ENCODE measurements at places on chromosomes 4 and X.

DNA sequence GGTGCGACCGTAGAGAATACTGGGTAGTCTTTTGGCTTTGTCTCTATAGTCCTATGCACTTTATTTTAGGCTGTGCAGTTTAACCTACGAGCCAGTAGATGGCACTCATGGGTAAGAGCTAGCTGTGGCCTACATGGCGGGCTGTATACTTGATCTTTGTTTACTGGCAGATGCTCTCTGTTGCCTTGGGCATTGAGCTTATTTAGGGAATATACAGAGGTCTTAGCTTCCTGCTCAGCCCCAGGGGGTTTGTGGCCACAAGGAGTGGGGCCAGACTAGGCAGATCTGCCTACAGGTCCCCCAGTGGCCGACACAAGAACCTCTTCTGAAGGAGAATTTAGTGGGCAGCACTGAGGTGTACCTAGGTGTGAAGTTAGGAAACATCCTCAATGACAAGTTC, 227.6 kb upstream of the HDX start:
- peak; percentile 11 for DNase-seq

DNA sequence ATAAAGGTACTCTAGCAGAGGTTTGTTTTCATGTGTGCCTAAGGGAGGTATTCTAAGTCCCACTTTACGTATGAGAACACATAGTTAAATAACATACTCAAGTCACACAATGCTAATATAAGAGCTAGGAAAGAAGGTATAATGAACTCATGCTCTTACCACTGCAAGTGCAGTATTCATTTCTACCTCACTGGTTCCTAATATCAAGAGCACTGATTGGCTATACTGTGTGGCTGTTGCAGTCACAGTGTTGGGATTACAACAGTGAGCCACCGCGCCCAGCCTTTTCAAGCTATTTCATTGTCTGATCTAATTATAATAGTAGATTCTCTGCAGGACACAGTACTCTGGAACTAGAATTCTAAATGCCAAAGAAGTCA, 84.0 kb downstream of the PDS5A start:
- DNase-seq: no peak

GRCh38 chrX:69218407-69218997, 53.2 kb upstream of the PJA1 start:
- DNase-seq: no peak

GRCh38 chrX:119537487-119537886, 27.7 kb downstream of the STEEP1 start:
- no peak for DNase-seq

GRCh38 chrX:130801901-130802300, 101.1 kb downstream of the ENOX2 start:
- no peak for DNase-seq

GRCh38 chrX:35726176-35726575, 72.0 kb upstream of the MAGEB16 start:
- DNase-seq: no peak

DNA sequence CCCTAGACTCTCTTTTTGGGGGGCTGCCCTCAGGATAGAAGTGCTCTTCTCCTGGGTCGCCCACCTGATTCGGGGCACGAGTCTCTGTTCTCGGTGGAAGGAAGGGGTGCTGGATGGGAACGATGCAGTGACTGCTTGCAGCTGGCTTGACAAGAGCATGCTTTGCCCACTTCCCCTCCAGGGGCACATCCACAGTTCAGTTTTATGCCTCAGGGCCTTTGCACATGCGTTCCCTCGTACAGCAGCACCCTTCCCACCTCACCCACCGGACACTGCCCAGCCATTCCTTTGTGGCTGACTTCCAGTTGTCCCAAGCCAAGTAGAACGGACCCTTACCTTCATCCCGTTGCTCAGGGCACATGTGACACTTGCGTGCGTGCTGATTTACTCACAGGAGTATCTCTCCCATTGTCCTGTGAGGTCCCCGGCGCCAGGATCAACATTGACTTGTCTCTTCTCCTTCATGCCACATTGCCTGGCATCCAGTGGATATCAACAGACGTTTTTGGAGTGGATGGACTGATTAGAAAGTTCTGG, 60.0 kb downstream of the C4orf50 start:
- no peak for DNase-seq

- no peak for DNase-seq
Measured at GRCh38 chrX:19772822-19773628, 114.4 kb downstream of the SH3KBP1 start.

GRCh38 chr4:188053302-188053701, 56.1 kb downstream of the TRIML2 start:
- no peak for DNase-seq

- DNase-seq: no peak
Measured at GRCh38 chr4:157048248-157048647, 27.7 kb upstream of the GLRB start.

DNA sequence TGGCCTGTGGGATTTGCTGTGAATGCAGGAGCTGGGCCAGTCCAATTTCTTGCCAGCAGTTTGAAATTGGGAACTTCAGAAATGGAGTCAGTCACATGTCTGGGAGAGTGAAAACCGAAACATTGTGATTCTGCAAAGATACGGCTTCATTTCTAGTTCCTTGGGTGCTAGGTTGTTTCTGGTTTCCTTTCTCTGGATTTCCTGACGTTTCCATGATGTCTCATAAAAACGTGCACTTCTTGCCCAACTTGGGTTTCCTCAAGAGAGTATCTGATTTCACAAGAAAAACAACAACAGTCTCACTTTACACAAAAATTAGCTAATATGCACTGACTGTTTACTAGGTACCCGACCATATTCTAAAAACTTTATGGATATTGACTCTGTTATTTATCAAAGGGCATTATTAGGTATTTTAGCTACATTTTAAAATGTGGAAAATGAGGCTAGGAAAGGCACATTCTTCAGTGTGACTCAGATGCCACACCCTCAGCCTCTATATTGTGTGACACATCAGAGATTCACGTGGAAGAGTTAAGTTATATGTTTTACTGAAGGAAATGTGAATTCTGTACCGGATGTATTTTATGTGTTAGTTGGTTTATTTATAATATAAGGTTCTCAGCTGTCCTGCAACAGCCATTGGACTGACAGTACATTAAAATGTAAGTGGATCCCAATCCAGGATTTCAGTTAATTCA, 225.0 kb upstream of the PUDP start:
- DNase-seq: no peak

DNA sequence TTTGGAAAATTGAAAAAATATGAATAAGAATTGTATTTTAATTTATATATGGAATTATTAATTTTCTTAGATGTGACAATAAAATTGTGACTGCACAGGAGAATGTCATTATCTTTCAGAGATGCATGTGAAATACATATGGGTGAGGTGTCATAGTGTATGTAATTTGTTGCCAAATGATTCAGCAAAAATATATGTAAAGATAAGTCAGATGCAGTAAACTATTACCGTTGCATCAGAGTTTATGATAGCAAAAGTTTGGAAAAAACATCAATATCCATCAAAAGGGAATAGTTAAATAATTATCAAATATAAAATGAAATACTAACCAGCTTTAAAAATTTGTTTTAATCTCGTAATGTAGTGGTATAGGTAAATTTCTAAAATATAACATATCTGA, 10.4 kb upstream of the SLC7A11 start:
- DNase-seq: no peak

- DNase-seq: no peak
Measured at GRCh38 chr4:40525752-40526598, 103.7 kb downstream of the RBM47 start.

DNA sequence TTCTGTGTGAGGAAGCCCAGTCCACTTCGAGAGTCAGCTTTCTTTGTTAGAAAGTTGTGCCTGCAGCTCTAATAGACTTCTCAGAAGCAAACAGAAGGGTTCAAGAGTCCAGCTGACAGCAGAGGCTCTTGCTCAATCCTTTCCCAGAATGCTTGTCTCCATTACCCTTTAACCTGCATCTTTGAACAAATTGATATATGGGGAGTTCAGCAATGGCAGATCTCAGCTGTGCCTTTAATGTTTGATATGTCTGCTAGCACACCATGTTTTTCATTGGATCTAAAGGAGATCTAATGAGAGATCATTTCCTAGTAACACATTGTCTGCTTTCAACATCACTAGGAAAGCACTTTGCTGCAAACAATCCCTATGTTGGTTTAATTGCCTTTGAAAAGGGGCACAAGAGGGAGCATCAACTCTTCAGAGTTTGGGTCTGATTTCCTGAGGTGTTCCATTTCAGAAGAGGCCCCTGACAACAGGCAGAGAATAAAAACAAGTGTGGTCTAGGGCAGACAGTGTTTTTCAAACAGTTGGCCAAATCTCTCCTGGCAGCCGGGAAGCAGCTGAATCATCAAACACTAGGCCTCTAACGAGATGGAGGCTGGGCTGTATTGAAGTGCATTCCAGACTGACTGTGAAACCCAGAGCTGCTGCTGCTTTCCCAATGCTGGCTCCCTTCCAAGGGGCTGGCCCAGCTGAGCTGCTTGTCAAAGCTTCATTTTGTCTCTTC, 55.5 kb downstream of the LUZP4 start:
- no peak for DNase-seq

DNA sequence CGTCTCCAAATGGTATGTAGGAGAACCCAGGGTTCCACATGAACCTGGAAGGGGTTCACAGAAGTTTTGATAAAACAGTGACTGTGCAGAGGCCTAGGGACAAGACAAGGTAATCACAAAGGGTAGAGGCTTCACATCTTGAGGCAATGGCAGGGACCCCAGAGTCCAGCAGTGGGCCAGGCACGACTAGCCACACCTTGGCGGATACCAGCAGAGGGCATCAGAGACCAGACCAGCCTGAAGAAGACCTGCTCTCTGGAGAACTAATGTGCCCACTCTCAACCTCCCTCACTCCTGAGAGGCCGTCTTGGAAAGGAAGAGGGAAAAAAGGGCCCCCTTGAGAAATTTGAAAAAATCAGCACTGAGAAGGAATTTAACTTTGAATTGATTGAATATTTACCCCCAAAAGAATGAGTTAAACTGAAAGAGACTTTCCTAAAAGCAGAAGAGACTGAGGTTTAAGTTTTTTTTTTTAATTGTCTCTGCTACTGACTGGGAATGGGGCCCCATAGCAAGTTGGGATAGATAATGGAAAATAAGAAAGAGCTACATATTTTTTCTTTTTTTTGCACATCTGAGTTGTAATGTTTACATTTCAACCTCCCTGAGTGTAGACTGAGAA, 243.8 kb upstream of the JADE1 start:
- no peak for DNase-seq

DNA sequence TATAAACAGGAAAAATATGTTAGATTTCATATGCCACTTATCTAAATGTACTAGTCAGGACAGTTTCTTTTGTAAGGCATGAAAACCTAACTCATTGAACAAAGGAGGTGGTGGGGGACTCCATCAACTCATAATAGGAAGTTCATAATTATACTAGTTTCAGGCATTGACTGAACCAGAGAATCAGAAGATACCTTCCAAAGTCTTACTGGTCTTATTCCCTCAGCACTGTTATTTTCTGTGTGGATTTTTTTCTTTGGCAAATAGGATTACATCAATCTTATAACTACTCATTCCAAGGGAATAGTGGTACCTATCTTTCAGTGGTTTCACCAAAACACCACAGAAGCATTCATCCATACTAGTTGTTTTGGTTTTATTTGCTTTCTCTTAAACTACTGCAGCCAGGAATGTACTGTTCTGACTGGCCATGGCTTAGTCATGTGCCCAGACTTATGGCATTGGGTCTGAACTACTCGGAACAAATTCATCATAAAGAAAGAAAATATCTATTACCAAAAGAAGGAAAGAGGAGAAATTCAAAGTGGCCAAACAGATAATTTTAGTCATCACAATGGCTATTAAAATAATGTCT, 273.9 kb downstream of the ARAP2 start:
- DNase-seq: no peak

All from T-helper 1 cell (primary cell).